ENCODE measurements at places on chromosomes 7 and 10. TPM values are rescaled to one million over a fixed set of nuclear protein-coding genes. Genes with fewer than 3 reads are reported as not detected.
A peak's percentile ranks its signal among the peaks of the same experiment; 100 is the strongest.

GRCh38 chr10:92891885-92892690 lies 43.8 kb downstream of the EXOC6 start:
- no peaks in the 10 kb centered on the region for H3K27me3 ChIP-seq
- DNase-seq = no peak
- no peaks in the 10 kb centered on the region for H3K36me3 ChIP-seq
- H3K27ac ChIP-seq = peak overlapping the region; percentile 34

- H3K4me1 ChIP-seq = peaks cover 7% of the 10 kb centered on the region
- DNase-seq = no peak
- H3K27me3 ChIP-seq = no peaks in the 10 kb centered on the region
- no peak overlapping the region for H3K4me3 ChIP-seq
Measured at GRCh38 chr7:19161671-19162070, 16.4 kb upstream of the FERD3L start.

DNA sequence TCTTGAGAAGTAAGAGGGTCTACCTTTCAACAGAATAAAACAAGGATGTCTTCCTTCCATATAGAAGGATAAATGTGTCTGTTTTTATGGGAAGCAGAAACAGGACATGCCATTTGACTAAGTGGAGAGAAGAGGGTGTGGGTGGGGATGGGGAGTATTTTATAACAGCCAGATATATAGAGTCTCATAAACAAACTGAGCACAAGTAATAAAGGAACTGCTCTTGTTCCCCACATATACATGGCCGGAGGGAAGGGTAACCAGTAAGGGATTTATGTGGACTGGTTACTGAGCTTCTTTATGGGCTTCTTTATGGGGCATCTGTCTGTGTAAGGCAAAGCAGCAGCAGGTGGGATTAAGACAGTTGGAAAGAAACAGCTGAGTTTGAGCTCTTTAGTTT lies 558.1 kb downstream of the REEP3 start:
- H3K27me3 ChIP-seq = no peaks in the 10 kb centered on the region
- H3K27ac ChIP-seq = no peak overlapping the region
- DNase-seq = no peak
- peaks cover 11% of the 10 kb centered on the region for H3K4me1 ChIP-seq
- no peak overlapping the region for H3K4me3 ChIP-seq

DNA sequence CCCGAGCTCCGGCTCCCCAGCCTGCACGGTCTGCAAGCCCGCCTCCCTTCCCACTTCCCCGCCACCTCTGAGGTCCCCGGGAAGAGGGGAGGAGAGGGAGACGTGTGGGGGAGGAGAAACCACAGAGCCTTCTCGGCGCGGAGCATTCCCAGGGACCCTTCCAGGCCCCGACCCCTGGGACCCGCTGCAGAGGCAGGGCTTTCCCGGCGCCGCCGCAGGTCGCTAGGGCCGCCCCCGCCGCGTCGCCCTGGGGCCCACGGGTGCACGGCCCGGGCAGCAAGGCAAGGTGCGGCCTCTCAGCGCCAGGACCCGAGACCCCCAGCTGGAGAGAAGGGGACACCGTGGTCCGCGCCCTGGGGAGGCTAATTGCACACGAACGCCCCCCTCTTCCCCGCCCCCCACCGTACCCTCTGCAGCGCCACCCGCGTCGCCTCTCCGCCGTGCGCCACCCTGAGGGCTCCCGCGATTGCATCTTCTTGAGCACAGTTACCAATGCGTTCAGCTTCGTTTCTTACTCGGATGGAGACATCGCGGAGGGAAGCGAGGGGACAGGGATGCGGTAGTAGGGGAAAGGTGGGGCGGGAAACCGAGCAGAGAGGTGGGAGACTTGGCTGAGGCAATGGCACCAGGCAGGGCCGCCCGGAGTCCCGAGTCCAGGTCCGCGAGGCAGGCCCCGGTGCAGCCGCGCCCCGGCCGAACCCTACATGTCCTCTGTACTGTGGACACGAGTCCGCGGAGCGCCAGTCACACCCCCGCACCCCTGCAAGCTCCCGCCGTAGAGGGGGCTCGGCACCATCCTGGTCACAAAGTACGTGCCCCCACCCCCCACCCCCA lies 28.9 kb downstream of the SKIDA1 start:
- peak overlapping the region; percentile 90 for H3K4me3 ChIP-seq
- no peaks in the 10 kb centered on the region for H3K36me3 ChIP-seq
- peak overlapping the region; percentile 85 for H3K27ac ChIP-seq
- H3K27me3 ChIP-seq = no peaks in the 10 kb centered on the region
- H3K4me1 ChIP-seq = peaks cover 31% of the 10 kb centered on the region

GRCh38 chr7:130655286-130655685 lies 13.3 kb downstream of the COPG2 start:
- DNase-seq = no peak
- no peak overlapping the region for H3K4me3 ChIP-seq
- no peaks in the 10 kb centered on the region for H3K27me3 ChIP-seq
- peaks cover 16% of the 10 kb centered on the region for H3K36me3 ChIP-seq
- H3K27ac ChIP-seq = no peak overlapping the region

DNA sequence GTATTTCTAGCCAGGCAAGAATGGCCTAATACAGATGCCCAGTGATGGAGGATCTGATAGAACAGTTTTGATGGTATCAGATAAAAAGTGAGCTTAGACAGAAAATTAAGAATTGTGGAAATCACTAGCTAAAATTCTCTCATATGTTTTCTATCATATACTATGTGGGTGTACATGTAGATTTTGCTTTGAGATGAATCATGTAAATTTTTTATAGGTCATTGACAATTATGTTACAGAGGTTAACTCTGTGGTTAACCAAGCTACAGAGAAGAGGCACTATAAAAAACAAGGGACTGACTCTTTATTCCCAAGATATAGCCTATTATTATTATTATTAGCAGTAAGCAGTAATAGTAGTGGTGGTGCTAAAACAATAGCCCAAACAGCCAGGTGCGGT lies 156.5 kb downstream of the ITGA8 start:
- no peaks in the 10 kb centered on the region for H3K27me3 ChIP-seq
- H3K36me3 ChIP-seq = no peaks in the 10 kb centered on the region
- no peak for DNase-seq
- H3K27ac ChIP-seq = no peak overlapping the region

LIPK gene
- total RNA-seq = not detected

ASAH2B gene
- total RNA-seq = 2.1 TPM

NKX1-2 gene
- total RNA-seq = not detected

All from chondrocyte (in vitro differentiated cells).